ENCODE measurements at places on chromosomes 11 and 22.
A peak's percentile ranks its signal among the peaks of the same experiment; 100 is the strongest.

- DNase-seq, result no peak
Measured at GRCh38 chr11:444396-445144, 2.8 kb upstream of the ANO9 start.

GRCh38 chr11:69707176-69707575 lies 3.4 kb upstream of the FGF19 start:
- DNase-seq, result no peak

- DNase-seq, result no peak
Measured at GRCh38 chr11:1053121-1053901, 16.8 kb upstream of the MUC6 start.

DNA sequence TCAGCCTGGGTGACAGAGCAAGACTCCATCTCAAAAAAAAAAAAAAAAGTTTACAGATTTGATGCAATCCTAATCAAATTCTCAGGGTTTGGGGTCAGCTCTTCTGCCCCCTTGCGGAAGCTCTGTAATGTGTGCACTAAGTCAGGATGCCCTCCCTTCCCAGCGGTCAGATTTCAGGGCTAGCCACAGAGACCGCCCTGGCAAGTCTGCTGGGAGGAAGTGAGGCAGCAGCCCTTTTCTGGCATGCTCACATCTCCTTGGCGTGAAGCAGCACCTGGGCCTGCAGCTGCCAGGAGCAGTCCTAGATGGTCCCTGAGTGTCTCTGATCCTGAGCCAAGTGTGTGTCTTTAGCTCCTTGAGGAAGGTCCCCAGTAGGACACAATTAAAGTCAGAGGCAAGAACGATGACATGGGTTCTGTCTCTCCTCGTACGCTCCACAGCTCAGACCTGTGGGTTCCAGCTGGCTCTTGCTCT lies 10.9 kb upstream of the APOBEC3C start:
- DNase-seq, result peak; percentile 72

GRCh38 chr11:8056810-8057463 lies 24.1 kb upstream of the TUB start:
- no peak for DNase-seq

DNA sequence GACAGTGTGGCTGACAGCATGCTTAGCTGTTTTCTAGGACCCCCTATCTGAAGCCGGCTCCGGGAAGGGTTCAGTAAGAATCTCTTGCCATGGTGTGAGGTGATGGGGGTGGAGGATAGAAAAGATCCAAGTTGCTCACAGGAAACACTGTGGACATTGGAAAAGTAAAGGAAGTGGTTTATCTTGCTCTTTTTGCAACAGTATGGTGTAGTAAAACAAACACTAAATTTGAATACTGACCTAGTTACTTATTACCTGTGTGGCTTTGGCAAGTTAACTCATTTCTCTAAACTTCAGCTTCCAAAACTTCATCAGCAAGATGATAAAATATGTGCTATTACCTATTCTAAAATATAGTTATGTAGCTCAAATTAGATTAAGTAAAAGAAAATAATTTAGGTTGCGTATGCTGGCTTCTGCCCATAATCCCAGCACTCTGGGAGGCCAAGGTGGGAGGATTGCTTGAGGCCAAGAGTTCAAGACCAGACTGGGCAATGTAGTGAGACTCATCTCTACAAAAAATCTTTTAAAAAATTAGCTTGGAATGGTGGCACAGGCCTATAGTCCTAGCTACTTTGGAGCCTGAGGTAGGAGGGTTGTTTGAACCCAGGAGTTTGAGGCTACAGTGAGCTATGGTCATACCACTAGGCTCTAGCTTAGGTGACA lies 51.6 kb upstream of the APOA1 start:
- DNase-seq, result no peak

GRCh38 chr11:66607126-66607834 lies 9.2 kb upstream of the RBM14 start:
- no peak for DNase-seq

- DNase-seq, result no peak
Measured at GRCh38 chr11:118142809-118143208, 9.8 kb downstream of the SCN4B start.

DNA sequence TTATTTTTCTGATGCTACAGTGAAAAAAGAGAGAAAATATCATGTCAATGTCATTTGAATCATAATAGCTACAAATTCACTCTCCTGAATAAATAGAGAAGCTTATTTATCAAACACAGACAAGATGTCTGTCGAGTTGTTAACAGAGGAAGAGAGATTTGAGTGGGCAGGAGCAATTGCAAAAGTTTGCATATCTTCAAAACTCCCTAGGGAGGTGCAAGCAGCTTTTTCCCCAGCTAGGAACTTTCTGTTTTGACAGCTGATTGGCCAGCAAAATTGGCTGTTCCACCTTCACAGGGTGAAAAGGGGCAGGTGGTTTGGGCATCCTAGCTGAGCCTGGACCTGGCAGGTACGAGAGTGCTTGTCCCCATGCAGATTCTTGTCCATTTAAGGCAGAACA lies 98.2 kb downstream of the NTM start:
- DNase-seq, result no peak

- no peak for DNase-seq
Measured at GRCh38 chr11:75779960-75780359, 11.4 kb downstream of the DGAT2 start.

DNA sequence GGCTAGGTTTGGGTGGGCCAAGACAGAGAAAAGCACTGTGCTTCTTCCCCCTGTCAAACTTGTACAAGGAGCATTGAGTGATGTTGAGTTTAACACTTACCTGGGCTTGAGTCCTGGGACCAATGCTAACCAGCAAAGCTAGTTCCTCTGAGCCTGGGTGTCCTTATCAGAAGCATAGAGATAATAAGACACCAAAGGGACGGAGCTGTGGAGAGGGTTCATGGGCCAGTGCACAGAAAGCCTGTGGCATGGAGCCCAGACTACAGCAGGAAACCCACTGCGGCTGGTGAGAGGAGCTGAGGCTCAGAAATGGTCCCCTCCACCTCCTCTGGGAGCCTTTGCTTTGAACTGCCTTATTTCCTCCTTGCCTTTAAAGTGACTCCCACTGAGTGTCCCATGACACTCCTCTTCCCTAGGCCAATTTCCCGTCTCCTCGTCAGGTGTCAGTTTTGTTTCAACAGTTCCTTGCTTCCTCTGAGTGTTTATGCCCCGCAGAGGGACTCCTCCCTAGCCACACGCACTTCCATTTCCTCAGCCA lies 9.4 kb downstream of the SLCO2B1 start:
- no peak for DNase-seq

GRCh38 chr11:11366793-11367192 lies 13.7 kb upstream of the CSNK2A3 start:
- no peak for DNase-seq

DNA sequence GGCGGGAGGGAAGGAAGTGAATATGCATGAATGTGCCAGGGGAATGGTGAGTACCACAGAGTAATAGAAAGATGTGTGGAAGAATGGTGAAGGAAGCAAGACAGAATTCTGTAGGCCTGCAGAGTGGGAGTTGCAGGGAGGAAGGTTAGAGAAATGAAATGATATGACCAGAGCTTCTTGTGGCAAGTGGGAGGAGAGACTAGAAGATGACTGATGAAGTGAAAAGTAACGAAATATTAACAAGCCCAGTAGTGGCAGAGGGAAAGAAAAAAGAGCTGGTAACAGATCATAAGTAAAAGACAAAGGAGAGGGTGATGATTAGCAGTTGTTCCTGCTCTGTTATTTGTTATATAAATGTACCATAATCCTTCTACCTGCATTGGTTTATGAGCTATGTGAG lies 1.0 kb upstream of the ALKBH8 start:
- no peak for DNase-seq

DNA sequence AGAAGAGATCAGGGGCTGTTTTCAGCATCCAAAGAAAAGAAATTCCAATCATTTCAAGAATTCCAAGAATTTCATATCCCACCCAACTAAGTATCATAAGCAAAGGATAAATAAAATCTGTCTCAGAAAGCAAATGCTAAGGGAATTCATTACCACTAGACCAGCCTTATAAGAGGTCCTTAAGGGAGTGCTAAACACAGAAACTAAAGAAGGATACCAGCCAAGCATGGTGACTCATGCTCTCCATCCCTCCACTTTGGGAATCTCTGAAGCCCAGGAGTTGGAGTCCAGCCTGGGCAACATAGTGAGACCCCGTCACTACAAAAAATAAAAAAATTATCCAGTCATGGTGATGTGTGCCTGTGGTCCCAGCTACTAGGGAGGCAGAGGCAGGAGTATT lies 17.8 kb downstream of the FADD start:
- DNase-seq, result no peak

DNA sequence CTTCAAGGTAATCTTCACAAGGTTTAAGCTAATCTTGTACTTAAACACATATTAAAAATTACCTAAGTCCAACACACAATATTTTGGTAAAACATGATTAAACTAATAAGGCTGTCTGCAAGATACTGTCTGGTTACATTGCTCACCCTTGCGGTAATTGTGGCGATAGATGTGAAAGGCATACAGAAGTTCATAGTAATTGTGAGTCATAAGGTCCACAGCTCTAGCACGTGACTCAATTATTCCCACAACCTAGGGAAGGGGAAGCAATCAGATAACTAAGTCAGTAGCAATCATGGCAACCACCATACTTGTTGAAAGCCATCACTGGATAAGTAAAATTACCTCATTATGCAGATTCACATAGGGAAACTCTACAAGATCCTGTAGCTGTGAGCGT lies 30.5 kb upstream of the FNBP4 start:
- DNase-seq, result no peak

DNA sequence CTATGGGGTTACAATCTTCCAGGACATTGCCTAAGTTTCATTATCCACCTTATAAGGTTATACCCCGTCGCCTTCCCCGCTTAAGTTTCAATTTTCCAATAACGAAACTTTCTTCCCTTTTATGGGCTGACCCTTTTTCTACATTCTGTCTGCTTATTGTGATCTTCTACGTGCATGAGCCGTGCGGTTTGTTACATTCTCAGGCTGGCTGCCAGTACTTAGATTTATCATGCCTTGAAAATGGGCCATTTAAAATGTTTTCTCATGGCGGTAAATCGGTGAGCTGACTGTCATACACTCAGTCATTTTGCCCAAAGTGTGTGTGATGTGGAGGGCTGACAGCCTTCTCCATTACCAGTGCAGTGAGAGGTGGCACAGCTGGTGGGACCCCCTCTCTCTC lies 23.3 kb downstream of the DGCR6L start:
- DNase-seq, result no peak

Data from NCI-H1436 (cell line).